CD4-positive, alpha-beta T cell treated with Interleukin-15 for 1 hour (primary cell): ENCODE measurements at places on chromosomes 11 and 22.
A peak's percentile ranks its signal among the peaks of the same experiment; 100 is the strongest.

DNA sequence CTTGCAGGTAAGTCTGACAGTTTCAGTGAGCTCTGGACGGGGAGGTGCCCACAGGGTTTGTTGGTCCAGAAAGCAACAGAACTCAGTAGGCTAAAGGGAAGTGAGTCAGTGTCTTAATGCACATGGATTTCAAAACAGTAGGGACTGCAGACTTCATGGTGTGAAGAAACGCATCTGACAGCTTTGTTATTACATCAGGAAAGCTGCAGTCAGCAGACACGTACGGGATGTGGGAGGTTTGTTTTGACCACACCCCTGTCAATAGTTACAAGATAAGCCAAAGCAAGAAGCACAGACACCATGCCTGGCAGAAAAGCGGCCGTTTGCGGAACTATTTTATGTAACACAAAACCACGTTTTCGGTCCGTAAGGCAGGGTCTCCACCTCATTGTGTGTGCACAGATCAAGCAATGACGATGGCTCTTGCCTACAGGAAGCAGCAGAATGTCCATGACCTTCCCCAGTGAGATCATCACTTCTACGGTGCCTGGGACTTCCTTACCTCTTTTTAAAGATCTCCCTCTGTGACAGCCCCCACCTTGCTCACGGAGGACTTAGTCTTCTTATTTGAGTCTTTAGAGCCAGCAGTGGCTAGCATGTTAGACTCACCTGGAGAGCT lies 58.2 kb upstream of the FTH1 start:
- DNase-seq, result peak; percentile 96

GRCh38 chr11:17543041-17543440 lies 1.2 kb downstream of the USH1C start:
- DNase-seq, result no peak

DNA sequence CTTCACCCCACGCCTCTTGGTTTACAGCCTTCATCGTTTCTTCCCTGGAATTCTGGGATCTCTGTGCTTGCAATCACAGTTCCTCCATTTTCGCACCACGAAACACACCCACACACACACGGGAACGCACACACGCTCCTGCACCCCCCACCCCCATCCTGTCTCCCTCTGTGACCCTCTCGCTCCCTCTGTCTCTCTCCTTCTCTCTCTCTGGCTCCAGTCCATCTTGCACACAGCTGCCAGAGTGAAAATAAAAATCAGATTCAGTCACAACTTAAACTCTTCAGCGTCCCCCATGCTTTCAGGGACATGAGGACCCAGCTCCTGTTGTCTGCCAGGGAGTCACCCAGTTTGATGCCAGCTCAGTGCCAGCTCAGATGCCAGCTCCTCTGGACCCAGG lies 3.0 kb downstream of the GAL start:
- no peak for DNase-seq

GRCh38 chr11:116651737-116652237 lies 121.0 kb downstream of the BUD13 start:
- DNase-seq, result no peak

DNA sequence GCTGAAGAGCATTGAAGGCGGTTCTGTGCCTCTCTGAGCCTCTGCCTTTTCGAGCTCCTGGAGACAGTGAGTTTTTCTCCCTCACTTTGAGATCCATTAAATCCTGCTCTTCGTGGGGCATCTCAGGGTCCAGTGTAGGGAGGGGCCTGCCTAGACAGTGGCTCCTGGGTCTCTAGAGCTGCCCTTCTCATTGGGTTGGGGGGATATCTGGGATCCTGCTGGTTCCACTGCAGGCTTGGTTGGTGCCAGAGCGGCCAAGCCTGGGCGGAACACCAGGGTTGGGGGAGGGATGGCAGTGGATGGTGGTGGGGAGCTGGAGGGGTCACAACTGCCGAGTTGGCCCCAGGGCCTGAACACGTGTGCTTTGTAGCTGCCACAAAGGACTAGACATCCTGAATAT lies 52.2 kb upstream of the CARS1 start:
- no peak for DNase-seq

GRCh38 chr11:106694501-106694900 lies 323.8 kb downstream of the GUCY1A2 start:
- no peak for DNase-seq

GRCh38 chr11:8702598-8702915 lies 20.0 kb downstream of the RPL27A start:
- no peak for DNase-seq

- no peak for DNase-seq
These were observed 10.4 kb downstream of the MUC6 start for GRCh38 chr11:1026163-1026450.

DNA sequence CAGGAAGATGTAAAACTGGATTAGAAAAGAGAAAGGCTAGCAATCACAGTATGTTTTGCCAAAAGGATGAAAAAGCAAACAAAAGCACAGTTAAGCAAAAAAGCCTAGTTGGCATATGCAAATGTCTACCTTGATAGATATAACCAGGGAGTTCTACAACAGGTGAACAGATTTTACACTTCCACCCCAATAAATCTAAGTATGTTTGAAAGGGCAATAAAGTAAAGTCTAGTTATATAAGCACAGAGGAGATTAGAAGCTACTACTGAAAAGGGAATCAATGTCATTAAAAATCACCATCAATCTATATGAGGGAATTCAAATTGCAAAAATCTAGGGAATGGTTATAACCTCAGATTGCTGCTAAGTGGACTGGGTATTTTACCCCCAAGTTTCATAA lies 49.7 kb downstream of the CELF1 start:
- DNase-seq, result no peak

DNA sequence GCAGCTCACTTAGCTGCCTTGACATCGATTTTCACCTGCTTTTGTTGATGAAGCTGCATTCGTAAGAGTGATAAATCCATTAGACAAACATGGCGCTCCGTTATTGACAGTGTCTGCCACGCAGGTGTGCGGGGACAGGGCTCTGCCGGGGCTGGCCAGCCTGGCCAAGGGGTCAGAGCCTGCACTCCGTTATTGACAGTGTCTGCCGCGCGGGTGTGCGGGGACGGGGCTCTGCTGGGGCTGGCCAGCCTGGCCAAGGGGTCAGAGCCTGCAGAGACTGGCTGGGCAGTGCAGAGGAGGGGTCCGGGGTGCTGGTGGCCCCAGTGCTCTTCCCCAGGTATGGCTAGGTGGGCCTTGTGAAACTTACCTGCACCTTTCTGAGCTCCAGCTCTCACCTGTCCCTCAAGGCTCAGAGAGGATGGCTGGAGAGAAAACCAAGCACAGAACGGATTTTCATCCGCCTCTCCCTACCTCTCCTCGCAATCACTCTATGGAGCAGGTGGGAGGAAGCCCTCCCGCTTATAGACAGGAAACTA lies 101.6 kb upstream of the B3GAT1 start:
- DNase-seq, result no peak

GRCh38 chr11:103700622-103701021 lies 335.8 kb upstream of the DDI1 start:
- no peak for DNase-seq

DNA sequence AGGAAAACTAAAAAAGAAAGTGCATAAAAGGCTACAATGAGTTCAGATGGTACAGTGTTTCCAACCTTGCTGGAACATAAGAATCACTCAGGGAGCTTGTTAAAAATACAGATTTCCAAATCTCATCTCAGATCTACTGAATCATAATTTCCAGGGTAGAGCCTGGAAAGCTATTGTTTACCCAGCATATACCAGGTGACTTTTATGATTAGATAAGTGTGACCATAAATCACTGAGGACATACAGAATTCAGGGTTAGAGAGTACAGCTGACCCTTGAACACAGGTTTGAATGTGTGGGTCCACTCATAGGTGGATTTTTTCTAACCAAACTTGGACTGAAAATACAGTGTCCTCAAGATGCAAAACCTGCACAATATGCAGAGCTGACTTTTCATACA lies 11.9 kb downstream of the SAAL1 start:
- DNase-seq, result no peak

- DNase-seq, result no peak
These were observed 606 bp downstream of the RASSF7 start for GRCh38 chr11:561148-562003.

DNA sequence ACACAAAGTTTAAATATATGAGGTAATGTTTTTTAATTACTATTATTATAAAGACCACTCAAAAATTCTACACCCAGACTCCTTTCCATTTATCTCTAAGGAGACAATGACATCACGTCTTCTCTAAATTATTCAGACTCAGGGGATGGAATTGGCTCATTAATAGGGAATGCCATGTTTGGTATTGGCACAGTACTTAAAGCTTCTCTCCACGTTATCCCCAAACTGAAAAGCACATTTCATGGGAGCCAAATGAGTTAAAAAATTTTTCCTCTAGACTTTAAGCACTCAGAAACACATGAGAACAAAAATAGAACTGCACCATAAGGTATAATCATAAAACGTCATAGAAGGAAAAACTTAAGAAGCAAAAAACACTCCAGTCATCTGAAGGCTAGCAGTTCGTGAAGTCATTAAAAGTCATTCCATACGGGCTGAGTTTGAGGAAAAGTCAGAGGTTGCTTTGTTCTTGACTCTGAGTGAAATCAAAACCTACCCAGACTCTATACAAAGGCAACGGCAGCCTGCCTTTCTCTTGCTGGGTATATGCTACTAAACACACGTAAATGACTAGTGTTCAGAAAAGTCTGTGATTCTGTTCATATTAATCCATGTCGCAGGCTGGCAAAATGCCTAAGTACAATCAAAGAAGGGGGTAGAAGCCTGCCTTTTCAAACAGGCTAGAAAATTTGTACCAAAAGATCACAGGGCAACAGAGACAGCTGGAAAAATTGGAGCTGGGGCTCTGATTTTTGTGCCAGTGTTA lies 8.7 kb upstream of the MPPED2 start:
- DNase-seq, result no peak

DNA sequence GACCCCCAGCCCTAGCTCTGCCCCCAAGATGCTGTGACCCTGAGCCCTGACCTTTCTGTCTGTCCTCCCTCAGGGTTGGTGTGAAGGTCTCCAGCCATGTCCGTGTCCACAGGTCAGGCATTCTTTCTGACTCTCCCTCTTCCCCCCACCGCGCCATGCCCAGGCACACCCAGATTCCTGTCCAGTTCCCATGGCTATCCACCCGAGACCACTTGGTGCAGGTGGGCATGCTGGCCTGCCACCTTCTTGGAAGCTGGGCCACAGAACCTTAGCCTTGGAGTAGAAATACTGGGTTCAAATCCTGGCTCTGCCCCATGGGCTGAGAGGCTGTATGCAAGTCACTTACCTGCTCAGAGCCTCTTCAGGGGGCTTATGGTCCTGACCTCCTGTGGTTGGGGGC lies 2.3 kb upstream of the PLCB3 start:
- no peak for DNase-seq

GRCh38 chr22:19136915-19137314 lies 5.8 kb downstream of the TSSK2 start:
- DNase-seq, result no peak

GRCh38 chr11:36167729-36168128 lies 121.5 kb downstream of the COMMD9 start:
- no peak for DNase-seq

- no peak for DNase-seq
These were observed 11.2 kb downstream of the PNPLA5 start for GRCh38 chr22:43880541-43880991.

DNA sequence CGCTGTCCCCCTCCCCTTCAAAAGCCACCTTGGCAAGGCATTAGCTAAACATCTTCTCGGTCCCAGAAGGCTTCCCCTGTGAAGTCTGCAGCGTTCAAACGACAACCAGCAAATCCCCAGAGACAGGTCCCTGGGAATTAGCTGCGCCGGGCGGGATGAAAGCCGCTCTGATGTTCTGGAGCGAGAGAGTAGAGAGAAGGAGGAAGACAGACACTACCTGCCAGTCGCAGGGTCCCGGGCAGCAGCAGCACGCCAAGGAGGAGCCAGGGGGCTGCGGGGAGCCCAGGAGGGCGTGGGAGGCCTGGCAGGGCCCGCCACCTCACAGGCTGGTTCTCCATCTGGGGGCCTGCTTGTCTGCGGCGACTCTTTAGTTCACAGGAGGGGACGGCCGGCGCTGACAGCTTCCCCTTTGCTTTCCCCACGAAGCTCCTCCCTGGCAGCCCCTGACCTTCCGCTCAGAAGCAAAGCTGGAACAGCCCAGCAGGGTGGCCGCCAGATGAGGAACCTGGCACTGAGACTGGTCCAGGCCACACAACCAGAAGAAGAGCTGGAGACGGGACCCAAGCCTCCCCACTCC lies at the start of gene NFAM1:
TSS of gene NFAM1 (minus strand) at position 384 of the 577 bp plus-strand sequence. CDS start at position 338, 46 bp downstream.
- DNase-seq, result peak; percentile 72
